Stimulated activated CD8-positive, alpha-beta memory T cell treated with anti-CD3 and anti-CD28 coated beads, Interleukin-7, amount 100 ng/mL, for 4 hours (primary cell): ENCODE measurements at places on chromosomes 7 and 10.

GRCh38 chr7:17150018-17150417 is 148.4 kb upstream of the AHR start:
- no peak for DNase-seq

GRCh38 chr7:18416988-18417387 is 78.6 kb upstream of the HDAC9 start:
- DNase-seq, result no peak

DNA sequence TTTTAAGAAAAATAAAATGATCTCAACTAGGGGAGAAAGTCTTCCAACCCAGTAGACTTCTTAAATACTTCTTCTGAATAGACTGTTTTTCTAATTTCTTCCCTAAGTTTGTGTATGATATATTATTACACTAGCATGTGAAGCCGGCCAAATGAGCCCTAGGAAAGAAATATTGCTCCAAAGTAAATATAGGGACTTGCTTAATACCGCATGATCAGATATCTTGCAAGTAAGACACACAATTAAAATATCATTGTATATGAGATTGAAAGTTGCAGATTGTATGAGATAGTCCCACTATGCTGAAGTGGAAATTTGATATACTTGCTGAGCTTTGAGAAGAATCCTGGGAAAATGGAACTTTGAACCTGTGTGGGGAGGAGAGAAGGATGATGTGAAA is 225.7 kb downstream of the BAMBI start:
- no peak for DNase-seq

- DNase-seq, result no peak
These were observed 29.4 kb upstream of the PPP1R9A start for GRCh38 chr7:94877731-94878670.

DNA sequence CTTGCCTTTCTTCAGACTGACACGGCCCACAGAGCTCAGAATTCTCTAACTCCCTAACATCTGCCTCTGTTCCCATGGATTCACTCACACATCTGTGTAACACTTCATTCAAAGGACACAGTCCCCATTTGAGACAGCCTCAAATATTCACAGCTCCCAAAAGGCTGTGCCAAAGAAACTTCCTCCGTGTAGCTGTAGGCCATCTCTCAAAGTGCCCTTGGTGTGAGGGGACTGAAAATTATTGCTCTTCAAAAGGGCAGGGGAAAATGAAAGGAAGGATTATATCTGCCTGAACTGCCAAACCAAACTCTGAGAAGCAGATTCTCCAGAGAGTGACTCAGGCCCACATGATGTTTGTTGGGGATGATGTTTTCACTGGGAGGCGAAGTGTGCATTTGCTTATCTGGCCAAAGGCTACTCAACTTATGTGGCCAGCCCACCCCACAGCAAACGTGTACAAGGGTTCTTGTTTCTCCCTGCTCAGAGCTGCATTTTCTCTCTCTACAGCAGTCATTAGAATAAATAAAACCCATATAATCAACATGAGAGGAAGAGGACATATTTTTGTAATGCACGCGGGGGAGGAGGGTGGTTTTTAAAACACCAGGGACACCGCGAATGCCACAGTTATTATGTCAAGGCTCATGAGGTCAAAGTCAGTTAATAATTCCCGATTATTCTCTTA is 302.4 kb upstream of the NFE2L3 start:
- no peak for DNase-seq

GRCh38 chr10:133257489-133258065 is 19.1 kb downstream of the ADAM8 start:
- DNase-seq, result no peak

DNA sequence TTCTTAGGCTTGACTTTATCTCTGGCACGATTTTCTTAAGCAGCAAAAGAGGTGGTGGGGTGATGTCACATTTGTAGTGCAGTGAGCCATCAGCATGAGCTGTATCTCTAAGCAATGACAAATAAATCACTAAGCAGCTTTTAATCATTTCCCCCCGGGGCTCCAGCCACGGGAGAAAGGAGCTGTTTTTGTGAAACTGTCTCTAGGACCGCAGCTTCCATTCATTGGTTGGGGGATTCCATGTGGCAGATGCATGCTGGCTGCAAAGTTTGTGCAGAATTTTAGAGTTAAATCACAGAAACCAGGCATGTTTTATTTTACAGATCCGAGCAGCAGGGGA is 464 bp downstream of the KIAA1217 start:
- no peak for DNase-seq

DNA sequence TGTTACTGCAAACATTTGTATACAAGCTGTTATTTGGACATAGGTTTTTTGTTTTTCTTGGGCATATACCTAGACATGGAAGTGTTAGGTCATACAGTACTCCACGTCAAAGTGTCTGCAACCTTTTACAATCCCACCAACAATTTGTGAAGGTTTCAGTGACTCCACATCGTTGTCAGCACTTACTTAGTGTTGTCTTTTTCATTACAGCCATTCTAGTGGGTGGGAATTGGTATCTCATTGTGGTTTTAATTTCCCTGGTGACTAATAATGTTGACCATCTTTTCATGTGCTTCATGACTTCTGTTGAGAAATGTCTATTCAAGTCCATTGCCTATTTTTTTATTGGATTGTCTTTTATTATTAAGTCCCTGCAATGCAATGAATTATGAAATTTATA is 95.0 kb downstream of the UBE3C start:
- no peak for DNase-seq

DNA sequence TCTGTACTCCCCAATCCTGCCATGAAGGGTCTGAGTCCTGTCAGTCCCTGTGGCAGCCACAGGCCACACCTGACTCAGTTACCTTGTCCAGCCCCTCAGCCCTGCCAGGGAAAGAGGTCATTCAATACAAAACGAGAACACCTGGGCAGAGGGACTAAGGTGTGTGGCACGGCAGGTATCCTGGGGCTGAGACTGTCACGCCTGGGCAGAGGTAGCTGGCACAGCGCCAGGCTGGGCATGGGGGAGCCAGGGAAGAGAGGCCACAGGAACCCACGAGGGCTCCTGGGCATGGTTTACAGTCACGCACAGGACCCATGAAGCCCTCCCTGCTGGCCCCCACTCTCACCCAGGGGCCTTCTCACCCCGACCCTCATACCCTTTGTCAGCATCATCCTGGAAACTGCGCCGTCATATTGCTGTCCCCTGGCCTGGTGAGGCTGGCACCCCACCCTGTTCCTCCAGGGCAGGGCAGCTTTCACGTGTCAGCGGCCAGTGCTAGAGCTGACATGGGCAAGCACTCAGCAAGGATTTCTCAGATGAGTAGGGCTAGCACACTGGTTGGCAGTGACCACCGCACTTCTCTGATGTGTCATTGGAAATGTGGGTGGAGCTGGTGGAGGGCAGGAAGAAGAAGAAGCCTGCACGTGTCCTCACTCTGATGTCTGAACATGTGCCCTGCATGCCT is 42.7 kb downstream of the LRRC18 start:
- no peak for DNase-seq

- DNase-seq, result no peak
These were observed 534.8 kb upstream of the MGMT start for GRCh38 chr10:128932071-128932820.

- DNase-seq, result no peak
These were observed 109.3 kb downstream of the SPAG6 start for GRCh38 chr10:22454634-22455033.

GRCh38 chr7:2228921-2229320 is 3.8 kb downstream of the MAD1L1 start:
- DNase-seq, result no peak

- peak; percentile 39 for DNase-seq
These were observed 16.1 kb upstream of the IMPDH1 start for GRCh38 chr7:128425850-128426249.

DNA sequence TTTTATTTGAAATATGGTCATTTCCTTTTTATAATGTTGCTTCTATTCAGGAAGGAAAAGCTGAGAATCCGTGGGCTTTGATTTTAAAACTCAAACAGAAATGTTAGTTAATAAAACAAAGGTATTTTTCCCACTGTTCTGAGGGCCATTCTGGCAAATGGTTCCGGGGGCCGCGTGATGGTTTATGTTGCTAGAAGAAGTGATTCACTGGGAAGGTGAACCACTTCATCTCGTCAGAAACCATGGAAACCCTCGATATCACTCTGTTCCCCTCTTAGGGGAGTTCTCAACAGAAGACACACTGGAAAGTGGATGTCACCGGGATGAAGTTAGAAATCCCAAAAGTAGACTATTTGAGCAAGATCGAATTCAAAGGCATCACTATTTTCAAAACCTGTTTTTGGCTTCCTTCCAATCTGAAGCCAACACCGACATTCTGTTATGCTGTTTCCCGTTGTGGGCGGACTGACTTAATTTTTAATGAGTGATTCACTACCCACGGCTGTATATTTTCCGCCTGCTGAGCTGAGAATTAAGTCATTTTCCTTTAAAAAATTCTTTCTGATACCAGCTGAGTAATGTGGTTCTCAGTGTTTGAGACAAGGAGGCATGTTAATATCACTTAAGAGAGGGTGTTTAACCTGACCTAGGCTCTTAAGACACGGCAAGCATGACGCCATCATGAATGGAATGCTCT is 84.1 kb downstream of the PTPRE start:
- DNase-seq, result peak; percentile 52

DNA sequence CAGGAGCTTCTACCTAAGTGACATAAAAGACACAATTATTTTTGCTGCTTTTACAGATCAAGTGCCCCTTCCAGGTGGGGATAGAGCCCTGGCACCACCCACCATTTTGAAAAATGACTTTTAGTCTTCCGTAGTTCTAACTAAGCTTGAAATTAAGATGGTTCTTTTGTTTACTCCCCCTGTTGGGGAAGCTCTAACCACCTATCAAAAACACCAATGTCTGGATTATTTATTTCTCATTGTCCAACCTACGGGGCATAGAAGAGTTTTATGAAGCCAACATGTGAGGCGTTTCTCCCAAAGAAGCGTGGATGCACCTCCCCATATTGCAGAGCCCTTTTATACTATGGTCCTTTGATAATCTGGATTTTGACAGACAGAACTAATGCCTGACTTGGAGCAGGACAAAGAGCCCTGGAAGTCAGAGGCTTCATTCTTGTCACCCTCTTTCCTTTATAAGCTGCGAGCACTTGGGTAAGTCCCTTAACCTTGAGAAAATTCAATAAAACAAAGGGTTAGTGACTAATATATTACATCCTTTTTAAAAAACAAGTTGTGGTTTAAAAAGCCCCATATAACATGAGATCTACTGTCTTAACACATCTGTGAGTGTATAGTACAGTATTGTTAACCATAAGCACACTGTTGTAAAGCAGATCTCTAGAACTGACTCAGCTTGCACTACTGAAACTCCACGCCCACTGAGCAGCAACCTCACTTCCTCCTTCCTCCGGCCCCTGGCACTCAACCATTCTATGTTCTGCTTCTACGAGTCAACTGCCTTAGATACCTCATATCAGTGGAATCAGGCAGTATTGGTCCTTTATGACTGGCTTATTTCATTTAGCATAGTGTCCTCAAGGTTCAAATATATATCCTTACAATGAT is 67.5 kb downstream of the ATXN7L1 start:
- peak; percentile 75 for DNase-seq

- no peak for DNase-seq
These were observed 710.1 kb downstream of the PARD3 start for GRCh38 chr10:34104829-34105572.

DNA sequence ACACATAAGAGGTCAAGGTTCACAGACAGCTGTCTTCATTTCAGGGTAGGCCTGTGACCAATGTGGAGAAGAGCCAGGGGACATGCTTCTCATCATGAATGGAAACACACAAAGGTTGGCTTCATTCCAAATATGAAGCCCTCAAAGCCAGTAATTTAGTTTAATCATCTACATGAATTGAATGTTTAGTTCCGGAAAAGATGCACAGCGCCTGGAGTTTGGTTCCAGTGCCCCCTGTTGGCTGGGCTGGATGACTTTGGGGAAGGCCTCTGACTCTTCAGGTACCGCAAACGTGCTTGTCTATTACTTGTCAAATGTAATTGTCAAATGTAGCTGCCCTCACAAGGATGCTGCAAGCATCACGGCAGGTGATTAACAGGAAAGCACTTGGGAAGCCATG is 130.7 kb downstream of the ADRA2A start:
- DNase-seq, result no peak

DNA sequence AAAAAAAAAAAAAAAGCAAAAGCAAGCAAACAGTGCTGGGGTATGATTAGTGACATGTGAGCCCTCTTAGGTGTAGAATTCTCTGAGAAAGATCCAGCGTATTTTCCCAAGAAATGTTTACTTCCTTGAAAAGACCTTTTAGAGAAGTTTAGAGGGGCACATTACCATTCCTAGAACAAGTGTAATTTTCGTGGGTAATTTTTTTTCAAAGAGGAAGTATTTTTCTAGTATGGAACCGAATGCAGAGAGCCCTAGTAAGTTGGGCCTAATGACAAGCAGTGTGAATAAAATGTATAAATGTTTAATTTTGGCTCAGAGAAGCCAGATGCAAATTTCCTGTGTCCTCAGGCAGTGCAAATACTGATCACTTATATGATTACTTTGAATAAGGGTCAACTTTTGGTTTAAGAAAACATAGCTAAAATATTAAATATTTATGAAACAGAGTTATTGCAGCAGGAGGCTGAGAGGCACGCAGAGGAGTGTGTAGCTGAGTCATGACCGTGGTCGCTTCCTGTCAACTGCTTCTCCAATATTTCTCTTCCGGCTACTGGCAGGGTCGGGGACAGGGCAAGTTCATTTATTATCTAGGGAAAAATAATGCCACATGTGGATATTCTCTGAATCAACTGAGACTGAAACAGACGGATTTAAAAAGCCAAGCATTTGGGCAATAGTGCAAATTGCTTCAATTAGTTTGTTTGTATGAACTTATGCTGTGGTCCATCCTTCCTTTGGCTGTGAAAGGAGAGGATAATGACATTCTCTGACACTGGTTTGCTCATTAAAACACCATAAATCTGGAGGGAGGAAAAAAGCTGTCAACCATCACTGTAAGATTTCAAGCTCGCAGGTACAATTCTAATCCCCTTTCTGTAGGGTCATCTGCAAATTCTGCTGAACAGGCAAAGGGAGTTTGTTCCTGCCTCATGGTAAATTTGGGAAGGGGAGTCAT is 495.2 kb downstream of the GLRX3 start:
- DNase-seq, result no peak

DNA sequence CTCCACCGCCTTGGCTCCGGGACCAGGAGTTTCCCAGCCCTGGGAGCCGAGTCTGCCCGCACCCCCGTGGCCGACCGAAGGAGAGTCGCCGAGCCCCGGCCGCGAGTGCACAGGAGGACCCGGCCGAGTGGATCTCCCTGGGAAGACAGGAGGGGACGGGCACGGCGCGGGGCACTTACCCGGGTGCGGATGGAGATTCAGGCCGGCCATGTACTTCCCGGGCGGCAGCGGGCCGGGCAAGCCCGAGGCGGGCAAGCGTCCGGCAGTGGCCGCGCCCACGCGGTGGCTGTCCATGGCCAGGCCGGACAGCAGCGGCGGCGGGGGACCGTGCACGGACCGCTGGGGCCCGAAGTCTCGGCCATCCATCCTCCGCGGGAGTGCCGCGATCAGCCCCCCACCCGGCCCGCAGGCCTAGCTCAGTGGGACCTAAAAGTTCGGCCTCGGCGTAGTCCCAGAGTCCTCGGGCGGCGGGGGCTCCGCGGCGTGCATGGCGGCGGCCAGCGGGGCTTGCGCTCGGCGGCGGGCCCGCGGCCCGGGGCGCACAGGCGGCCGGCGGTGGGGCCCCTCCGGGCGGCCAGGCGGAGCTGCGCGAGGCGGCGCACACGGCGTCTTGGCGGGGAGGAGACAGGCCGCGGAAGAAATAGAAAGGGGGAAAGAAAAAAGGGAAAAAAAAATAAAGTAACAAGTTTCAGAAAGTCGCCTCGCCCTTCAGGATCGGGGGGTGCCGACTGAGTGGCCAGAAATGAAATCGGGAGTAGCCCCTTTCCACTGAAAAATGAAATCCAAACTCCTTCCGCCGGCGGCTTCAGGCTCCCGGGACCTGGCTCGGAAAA is 2.5 kb downstream of the TNRC18 start:
- no peak for DNase-seq
